Activated CD8-positive, alpha-beta memory T cell treated with anti-CD3 and anti-CD28 coated beads for 1 hour (primary cell): ENCODE measurements at places on chromosomes 3 and 15.

DNA sequence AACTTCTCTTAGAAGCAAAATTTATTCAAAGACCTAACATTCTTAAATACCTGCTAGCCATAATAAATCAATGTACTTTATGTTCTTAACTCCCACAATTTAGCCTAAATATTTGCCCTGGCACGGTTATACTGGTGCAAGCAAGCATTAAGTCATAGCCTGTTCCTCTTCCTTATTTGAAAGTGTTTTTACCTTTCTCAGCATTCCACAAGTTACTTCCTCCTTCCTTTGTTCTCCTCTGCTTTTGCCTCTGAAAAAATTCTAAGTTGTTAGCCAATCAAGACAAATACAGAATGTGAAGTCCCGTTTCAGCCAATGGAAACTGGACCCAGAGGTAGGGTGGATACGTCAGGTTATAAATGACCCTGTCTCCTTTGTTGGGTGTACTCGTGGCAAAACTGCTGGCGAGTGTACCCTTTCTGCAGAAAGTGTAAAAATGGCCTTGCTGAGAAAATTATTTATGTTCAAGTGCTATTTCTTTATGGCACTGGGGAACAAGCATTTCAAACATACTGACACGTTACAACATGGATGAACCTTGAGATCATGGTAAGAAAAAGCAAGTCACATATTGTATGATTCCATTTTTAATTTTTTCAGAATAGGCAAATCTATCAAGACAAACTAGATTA, 3.1 kb upstream of the TATDN2 start:
- no peak for DNase-seq

DNA sequence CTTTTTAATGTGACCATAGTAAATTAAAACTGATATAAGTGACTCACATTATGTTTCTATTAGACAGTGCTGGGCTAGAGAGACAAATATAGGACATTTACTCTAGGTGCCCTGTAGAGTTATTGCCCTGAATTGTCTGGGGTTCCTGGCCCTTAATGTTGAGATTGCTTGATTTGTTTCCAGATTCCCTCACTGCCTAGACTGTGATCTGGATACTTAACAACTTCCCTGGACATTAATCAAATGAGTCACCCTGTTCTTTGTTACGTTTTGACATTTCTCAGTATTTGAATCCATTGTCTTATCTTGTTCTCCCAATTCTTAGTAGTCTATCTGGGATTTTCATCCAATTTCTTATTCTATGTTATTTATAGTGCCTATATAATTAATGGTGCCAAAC, 65.8 kb downstream of the DTWD1 start:
- DNase-seq = no peak

- no peak for DNase-seq
Measured at GRCh38 chr15:67701669-67702068, 123.6 kb upstream of the SKOR1 start.

DNA sequence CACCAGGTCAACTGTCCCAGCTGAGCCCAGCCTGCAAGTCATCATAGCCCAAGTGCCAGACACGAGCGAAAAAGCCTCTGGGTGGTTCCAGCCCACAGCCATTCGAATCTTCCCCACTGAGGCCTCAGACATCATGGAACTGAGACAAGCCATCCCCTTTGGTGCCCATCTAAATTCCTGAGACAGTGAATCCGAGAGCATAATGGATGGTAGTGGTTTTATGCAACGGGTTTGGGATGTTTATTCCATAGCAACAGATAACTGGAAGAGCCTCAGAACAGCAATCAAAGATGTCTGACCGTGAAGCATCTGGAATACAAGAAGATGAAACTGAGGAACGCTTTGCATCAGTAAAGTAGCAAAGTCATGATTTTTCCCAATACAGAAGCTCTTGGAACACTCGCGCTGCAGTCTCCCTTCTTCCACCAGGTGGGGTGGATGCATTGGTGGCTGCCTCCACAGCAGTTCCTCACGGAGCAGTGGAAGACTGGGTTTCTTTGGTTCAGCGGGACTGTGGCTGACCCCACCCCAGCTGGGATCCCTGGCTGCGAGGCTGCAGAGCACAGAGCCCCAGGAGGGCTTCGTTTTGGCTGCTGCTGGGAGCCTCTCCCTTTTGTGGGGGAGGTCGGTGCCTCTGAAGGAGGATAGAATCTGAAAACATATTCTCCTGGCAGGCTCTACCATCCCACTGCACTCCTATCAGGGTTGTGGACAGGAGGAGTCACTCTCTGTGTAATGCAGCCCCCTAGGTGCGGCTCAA, 26.4 kb upstream of the PDE8A start:
- DNase-seq = peak; percentile 11

DNA sequence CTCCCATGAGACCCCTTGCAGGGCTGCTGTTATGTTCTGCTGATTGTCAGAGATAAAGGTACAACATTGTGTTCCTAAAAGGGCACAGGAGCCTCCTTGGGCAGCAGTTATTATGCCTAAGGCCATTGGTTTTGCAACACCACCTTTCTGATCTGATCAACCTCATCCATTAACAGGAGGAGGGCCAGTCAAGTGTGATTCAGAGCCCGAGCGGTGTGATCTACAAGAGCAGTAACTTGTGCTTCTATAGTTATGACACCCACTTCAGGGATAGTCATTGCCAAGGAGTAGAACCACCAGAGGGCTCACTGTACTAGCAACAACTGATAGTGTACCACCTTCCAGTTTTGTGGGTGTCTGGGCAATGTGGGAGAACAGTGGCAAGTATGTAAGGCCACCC, 1457.9 kb upstream of the CADM2 start:
- no peak for DNase-seq

- no peak for DNase-seq
Measured at GRCh38 chr15:78327466-78327865, 12.7 kb upstream of the CRABP1 start.

DNA sequence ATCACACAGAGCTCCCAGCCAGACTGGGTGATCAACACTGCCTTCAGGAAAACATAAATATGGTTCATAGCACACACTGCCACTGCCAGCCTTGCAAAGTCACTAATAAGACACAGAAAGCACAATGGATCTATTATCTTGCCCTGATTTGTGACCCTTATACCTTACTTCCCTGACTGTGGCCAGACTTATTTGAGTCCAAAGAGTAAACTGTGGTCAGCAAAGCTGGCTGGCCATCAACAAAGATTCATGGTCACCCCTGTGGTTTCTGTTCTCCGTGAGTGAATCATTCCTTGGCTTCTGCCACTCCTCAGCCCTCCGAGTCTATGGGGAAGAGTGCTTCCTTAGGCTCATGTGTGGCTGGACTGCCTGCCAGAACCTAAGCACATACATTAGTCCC, 437.7 kb downstream of the RAP2B start:
- no peak for DNase-seq

- DNase-seq = no peak
Measured at GRCh38 chr15:99545605-99546004, 20.2 kb upstream of the MEF2A start.

- peak; percentile 22 for DNase-seq
Measured at GRCh38 chr3:150925751-150926201, 20.5 kb upstream of the MINDY4B start.

- DNase-seq = no peak
Measured at GRCh38 chr15:72456684-72457083, 17.4 kb upstream of the ARIH1 start.

GRCh38 chr15:74193299-74193718, 9.3 kb downstream of the STRA6 start:
- no peak for DNase-seq

DNA sequence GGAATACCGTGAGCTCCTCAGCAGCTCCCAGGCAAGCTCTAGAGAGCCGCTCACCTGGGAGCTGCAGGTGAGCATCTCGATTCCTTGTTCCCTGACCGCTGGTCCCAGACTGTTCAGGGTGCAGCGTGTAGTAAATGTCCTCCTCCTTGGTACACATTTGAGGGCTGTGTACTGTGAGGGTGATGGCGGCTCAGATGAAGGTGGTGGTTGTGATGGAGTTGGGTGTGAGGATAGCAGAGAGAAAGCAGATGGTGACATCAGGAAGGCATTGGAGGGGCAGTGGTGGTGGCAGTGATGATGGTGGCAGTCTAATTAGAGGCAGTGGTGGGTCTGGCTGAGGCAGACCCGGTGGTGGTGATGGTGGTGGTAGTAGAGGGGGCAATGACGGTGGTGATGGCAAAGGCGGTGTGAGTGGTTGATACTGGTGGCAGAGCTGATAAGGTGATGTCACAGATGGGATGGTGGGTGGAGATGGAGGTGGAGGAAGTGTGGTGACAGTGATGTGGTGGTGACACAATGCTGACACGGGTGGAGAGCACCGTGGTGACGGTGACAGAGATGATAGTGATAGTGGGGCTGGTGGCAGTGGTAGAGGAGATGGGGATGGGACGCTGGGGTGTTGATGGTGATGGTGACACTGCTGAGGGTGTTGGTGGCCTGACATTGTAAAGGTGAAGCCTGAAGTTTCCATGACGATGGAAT, at the start of gene DNAJB8:
Gene DNAJB8 (minus strand): TSS at position 51 of the 702 bp plus-strand sequence. CDS start 3,645 bp downstream, outside the sequence.
- DNase-seq = no peak

- no peak for DNase-seq
Measured at GRCh38 chr15:34358367-34358766, 8.6 kb downstream of the LPCAT4 start.

- no peak for DNase-seq
Measured at GRCh38 chr3:23991683-23992628, 46.9 kb downstream of the NR1D2 start.

- no peak for DNase-seq
Measured at GRCh38 chr15:61396235-61396919, 167.3 kb upstream of the RORA start.

GRCh38 chr3:142886940-142887339, 1.9 kb downstream of the PCOLCE2 start:
- DNase-seq = no peak

GRCh38 chr3:169362301-169362700, 301.2 kb downstream of the MECOM start:
- DNase-seq = no peak

DNA sequence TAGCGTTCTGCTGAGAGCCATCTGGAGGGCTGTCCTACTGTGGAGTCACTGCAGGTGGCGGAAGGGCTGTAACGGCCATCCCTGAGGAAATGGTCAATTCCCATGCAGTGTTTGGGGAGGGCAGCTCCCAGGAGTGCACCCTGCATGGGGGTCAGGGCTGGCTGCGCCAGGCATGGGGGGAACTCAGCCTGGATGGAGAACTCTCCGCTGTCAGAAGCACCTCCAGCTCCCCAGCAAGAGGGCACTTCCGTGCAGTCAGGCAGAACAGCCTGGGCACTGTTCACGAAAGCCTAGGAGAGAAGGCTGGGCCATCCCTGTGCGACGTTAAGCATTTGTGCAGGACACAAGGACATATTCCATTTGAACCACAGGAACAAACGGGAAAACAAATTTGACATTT, 105.2 kb downstream of the LRIG1 start:
- no peak for DNase-seq

- DNase-seq = no peak
Measured at GRCh38 chr3:60826511-60826910, 424.7 kb downstream of the FHIT start.

DNA sequence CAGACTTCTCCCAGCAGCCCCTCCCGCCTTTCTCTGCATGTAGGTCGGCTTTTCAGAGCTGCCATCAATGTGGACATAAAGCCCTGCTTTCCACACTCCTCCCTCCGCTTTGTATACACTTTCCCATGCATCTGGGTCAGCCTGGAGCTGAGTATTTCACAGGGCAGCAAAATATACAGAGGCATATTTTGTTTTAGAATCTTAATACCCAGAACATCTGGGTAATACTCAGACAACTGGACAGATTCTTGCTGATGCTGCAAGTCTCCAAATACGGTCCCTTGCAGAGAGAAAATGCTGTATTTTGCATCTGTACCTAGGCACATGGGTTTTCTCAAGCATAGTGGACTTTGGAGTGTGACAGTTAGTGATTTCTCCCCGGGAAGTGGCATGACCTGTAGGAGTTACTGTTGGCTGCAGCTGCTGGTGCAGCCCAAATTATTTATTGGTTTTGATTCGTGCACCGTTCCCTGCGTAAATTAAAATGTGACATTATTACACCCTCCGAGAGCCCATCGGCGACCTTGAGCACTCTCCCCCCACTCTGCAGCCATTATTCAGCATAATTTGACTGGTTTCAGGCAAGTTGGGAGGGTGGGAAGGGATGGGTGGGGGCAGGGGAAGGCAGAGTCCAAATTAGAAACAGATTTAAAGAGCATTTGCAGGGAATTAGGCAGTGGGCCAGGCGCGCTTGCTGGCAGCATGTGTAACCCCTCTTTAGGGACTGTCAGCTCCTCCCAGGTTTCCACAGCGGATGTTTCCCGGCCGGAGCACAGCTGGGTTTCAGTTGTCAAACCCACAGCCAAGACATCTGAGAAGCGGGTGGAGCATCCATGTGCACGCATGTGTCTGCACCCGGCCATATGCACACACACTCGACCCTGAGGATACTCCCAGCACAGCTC, 100.8 kb downstream of the CPN2 start:
- no peak for DNase-seq

- no peak for DNase-seq
Measured at GRCh38 chr15:87496109-87496508, 760.4 kb downstream of the NTRK3 start.

DNA sequence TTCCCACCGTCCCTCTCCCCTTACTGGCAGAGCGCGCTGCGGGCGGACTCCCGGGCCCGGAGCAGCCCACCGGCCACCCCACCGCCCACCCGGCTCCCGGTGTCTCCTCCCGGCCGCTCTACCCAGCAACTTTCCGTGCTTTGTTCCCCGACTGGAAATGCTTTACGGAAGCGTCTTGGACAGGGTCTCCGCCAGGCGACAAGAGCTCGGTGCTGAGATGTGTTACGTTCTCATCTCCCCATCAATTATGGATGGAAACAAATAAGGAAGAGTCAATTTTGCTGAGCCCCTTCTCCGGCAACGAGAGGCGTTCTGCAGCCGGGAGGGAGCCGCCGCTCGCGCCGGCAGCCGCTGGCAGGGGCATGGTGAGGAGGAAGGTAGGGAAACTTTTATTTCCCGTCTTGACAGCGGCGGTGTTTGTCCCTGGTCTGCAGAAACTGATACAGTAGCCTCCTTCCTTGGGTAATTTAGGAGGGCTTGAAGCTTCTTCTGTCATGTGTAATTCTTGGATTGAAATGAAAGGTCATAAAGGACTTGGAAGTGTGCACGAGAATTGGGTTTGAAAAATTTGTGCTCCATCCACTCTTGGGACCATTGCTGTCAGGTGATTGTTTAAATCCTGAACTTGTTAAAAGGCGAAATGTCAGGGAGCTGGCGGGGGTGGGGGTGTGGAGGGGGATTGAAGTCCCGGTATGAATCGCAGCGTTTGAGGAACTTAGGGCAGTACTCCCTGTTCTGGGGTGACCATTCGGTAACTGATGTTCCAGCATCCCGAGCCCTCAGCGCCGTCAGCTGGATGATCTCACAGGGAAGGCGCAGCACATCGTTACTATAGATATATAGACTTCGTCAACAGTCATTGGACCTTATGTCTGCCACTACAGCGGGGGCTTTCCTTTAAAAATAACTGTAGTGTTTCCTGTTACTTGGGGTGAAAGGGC, 1.5 kb downstream of the SEMA6D start:
- no peak for DNase-seq

DNA sequence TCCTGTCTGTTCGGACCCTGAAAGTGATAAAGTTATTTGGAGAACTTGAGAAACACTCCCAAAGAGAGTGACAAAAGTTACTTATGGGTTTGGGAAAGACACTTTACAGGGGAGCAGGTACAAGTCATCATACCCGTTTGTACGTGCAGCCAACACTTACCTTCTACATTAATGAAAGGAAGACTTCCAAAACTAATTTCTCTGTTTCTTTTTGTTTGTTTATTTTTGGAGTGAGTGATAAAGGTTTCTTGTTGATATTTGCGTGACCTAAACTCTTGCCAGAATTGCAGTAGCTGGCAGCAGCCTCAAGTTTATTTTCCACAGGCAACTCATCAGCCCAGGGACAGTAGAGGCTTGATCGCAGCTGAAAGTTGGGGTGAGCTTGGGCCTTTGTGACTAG, 8.4 kb downstream of the ABHD2 start:
- no peak for DNase-seq

GRCh38 chr15:48096355-48096786, 24.4 kb upstream of the SLC24A5 start:
- no peak for DNase-seq
